ENCODE measurements at places on chromosomes 13 and 19.

DNA sequence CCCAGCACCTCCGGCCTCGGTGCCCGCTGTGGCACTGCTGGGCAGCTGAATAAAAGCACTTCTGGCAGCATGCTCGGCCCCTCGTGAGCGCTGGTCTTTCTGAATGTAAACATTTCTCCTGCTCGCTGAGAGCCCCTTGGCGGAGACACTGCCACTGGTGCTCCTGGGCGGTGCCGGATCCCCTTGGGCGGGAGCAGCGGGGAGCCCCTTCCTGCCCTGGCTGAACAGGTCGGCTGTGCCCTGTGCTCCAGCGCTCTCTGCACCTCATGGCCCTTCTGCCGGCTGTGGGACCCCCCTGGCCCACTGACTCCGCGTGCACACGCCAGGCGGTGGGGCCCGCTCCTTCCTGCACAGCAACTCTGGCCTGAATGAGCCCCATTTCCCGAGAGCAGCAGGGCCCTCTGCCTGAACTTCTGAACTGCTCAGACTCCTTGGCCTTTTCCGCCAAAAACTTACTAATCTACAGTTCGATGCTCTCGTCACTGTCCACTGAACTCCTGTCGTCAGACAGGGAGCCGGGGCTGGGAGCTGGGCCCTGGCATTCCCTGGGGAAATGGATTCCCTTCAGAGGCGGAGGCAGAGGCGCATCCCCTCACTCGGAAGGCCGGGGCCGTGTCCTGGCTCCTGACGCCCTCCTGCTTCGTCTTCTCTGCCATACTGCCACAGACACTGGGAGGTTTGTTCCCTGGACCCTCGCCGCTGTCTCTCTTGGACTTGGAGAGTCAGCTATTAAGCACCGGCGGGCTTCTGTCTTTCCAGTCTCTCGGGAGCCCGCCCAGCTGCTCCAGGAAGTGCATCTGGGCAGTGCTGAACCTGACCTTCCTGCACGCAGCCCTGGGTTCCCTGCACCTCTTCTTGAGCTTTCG, 14.2 kb downstream of the RB1 start:
- DNase-seq, result no peak

GRCh38 chr13:63625869-63626268, 2210.2 kb upstream of the PCDH20 start:
- peak; percentile 25 for DNase-seq

GRCh38 chr13:28494504-28494777, 487 bp downstream of the FLT1 start:
- no peak for DNase-seq

GRCh38 chr13:80345771-80346510, 5.0 kb upstream of the SPRY2 start:
- DNase-seq, result no peak

GRCh38 chr13:76725211-76725610, 161.0 kb downstream of the KCTD12 start:
- DNase-seq, result peak; percentile 7

GRCh38 chr13:94056362-94056990, 423.0 kb downstream of the DCT start:
- peak; percentile 34 for DNase-seq

GRCh38 chr19:35293363-35293739, 1.4 kb downstream of the MAG start:
- DNase-seq, result no peak

- DNase-seq, result peak; percentile 95
These were observed 43.5 kb upstream of the NPAS1 start for GRCh38 chr19:46975925-46976782.

GRCh38 chr19:15216363-15216762, 15.6 kb upstream of the NOTCH3 start:
- no peak for DNase-seq

GRCh38 chr13:29160862-29161261, 340.7 kb downstream of the MTUS2 start:
- no peak for DNase-seq

DNA sequence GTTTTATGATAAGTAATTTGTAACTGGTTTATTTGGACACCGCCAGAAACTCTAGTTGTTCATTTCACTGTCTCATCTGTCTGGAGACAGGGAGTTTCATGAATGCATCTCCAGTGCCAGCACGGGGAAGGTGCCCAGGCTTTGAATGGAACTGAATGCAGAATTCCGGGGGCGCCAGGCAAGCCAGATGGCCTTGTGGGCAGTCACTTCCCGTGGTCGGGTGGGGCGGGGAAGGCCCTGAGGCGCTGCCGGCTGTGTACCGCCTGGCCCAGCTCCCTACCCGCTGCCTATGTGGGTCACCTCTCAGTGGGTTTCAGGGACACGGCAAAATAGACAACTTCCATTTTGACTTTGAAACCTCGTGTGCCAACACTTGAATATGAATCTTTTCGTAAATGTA, 28.8 kb upstream of the MCF2L start:
- DNase-seq, result no peak

- peak; percentile 80 for DNase-seq
These were observed 3.4 kb downstream of the TMEM145 start for GRCh38 chr19:42316223-42317211.

GRCh38 chr19:15195371-15196334, 5.1 kb downstream of the NOTCH3 start:
- peak; percentile 66 for DNase-seq

- no peak for DNase-seq
These were observed 2.8 kb upstream of the CDC37 start for GRCh38 chr19:10406191-10406590.

GRCh38 chr19:3057275-3057714, 5.0 kb downstream of the TLE5 start:
- no peak for DNase-seq

DNA sequence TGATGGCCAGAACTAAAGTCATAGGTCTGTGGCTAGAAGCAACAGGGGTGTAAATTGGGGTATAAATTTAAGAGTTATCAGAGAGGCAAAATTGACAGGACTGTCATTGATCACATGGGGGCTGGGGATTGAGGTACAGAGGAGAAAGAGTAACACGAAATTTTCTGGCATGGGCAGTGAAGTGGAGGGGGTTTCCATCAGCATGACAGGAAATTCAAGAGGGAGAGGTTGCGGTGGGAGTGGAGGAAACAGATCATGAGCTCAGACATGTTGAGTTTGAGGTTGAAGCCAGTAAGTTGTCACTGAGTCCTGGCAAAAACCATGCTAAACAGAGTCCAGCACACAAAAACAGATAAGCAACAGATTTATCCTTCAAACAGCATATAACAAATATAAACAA, 192.1 kb upstream of the TSC22D1 start:
- DNase-seq, result no peak

DNA sequence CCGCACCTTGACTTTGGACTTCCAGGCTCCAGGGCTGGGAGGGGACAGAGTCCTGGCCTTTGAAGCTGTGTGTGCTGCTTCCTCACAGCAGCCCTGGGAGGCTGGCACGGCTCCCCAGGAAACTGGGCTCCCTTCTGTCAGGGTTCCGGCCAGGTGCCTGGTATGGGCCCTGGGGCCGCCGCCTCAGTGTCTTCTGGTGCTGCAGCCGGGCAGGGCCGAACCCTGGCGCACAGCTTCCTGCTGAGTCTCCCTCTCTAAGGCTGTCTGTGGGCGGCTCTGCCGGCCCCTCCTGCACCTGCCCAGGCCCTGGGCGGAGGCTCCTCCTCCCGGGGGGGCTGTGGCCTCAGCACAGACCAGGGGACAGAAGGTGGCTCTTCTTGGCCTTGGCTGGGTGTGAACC, 32.4 kb downstream of the GPX4 start:
- no peak for DNase-seq

DNA sequence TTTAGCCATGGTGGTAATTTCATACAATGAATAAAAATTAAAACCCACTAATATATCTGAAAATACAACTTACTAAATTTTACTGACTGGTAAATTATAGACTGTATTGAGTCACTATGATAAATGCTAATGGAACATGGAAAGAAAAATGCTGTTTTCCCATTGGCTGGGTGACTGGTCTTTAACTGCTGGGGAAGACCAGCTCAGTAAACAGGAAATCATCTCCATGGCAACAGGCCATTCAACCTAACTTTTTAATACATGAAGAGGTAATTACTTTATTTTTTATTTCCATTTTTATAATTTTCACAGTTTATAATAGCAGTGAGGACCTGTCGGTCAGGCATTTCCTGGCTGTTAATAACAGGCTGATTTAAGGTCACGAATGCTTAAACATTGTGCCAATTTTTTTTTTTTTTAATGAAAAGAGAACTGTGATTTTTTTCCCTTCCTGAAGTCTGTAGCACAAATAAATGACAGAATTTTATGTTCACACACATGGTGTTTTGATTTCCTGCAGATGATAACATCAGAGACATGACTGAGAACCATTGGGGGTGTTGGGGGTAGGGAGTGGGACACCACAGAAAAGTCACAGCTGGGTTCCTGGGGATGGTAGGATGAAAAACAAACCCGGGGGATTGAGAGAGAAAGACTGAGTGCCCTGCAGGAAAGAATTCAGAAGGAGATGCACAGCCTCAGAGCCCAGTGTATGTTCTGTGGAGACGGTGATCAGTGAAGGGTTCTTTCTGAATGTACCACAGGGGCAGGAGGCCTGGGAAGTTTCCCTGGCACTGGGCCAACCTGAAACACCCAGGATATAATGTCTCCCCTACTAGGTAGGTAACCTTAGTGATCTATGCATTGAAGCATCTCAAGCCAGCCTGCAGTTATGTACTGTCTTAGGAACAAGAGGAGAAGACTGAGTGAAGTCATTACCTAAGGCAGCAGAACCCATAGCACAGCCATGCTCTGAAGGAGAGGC, 297.1 kb downstream of the COG6 start:
- DNase-seq, result peak; percentile 39

DNA sequence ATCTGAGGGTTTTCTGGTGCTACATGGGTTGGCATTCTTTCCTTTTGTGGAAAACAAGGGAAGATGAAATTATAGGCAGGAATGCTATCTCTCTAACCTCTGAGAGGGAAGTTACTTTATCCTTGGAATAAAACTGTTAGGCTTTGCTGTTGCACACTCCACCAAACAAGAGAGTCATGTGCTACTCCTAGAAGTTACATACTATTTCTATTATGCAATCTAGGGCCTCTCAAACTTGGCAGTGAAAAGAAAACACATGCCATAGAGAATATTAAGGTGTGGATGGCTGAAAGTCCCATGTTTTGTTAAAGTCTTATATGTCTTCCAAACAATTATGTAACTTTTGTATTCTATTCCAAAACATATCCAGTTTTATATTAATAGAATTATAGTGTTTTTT, 367.9 kb downstream of the SLC7A1 start:
- DNase-seq, result no peak

DNA sequence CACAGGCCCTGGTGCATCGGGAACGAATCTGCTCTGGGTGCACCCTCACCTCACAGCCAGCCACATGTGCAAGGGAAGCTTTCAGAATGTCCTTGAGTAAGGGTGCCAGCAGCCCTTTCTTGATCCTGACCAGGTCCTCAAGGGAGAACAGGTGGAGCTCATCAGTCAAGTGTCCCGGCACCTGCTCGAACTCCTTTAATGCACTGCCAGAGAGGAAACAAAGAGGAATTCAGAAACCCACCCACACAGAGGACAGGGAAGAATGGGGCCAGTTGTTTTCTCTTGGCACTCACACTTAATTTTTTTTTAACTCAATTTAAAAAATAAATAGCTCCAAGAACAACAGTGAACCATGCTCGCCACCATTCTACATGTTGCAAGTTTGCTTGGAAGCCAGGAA, 41.7 kb downstream of the RUBCNL start:
- no peak for DNase-seq

- no peak for DNase-seq
These were observed 56.9 kb downstream of the ZNF726 start for GRCh38 chr19:23971598-23971997.

- DNase-seq, result no peak
These were observed 53.2 kb downstream of the CRTC1 start for GRCh38 chr19:18736415-18737336.

- no peak for DNase-seq
These were observed 195.1 kb downstream of the NDFIP2 start for GRCh38 chr13:79675931-79676660.

DNA sequence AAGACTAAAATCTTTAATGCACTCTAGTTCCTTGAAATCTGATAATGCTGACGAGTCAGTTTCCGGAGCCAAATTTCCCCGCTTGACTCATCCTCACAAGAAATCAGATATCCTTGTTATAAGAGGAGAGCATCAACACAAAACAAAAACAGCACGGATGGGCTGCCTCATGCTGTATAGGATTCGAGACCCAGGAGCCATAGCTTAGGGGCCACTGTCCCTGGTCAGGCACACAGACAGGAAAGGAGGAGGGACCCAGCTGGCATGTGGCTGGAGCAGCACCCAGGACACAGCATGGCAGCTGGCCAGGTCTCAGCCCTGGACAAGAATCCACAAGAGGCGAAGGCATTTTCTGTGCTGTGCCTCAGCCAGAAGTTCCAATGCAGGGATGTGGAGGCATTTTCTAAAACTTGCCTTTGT, 110.2 kb upstream of the SPATA13 start:
- peak; percentile 65 for DNase-seq

DNA sequence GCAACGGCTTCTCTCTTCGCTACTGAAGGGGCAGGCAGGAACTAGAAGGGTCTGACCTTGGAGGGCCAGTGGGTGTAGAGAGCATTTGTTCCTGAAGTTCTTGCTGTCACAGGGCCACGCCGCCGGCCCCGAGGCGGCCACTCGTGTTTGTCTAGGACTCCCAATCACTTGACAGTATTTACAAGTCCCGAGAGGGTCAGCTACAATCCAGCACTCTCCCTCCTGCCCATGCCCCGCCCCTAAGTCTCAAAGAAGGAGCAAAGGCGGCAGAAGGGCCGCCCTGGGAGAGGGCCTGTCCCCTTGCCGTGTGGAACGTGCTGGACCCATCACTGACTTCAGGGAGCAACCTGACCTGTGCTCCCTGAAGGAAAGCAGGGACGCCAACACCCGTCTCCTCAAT, 118.5 kb downstream of the STK24 start:
- DNase-seq, result no peak

- DNase-seq, result peak; percentile 70
These were observed 3.3 kb upstream of the TM6SF2 start for GRCh38 chr19:19276386-19276785.

DNA sequence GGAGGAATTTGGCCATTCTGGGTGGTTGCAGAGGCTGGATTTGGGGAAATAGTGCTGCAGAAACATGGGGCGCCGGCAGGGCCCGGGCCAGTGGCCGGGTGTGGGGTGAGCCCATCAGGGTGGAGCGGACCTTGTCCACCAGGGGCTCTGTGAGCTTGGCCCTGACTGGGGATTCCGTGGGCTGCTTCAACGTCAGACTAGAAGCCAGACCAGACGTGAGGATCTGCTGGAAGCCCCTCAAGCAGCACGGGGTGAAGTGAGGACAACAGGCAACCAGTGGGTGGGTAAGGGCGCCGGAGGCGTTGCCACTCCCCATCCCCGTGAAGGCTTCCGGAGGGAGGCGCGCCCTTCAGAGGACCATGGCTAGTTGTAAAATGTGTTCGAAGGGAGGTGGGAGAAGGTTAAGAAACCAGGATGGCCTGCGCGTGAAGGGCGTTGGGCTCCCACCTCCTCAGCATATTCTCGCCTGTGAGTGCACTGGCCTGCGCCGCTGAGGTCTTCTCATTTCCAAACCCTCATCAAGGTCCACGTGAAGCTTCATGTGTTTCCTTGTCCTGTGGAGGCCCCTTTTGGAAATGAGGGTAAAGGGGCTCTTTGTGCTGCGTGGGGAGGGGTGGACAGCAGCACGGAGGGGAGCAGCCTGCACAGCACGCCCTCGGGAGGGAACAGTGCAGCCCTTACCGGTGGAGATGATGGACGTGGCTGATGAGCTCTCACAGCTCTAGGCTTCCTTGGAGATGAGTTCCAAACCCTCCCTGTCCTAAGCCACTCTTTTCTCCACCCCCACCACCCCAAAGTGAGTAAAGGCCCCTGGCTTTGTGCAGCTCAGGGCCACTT, 8.3 kb downstream of the TEX29 start:
- no peak for DNase-seq

Data from EL (cell line).